Osteoblast (primary cell): ENCODE measurements at places on chromosomes 2 and 18. TPM values are rescaled to one million over a fixed set of nuclear protein-coding genes. Genes with fewer than 3 reads are reported as not detected.

GRCh38 chr18:9092665-9093064 lies 9.8 kb upstream of the NDUFV2 start:
- peak; percentile 23 for DNase-seq

DNA sequence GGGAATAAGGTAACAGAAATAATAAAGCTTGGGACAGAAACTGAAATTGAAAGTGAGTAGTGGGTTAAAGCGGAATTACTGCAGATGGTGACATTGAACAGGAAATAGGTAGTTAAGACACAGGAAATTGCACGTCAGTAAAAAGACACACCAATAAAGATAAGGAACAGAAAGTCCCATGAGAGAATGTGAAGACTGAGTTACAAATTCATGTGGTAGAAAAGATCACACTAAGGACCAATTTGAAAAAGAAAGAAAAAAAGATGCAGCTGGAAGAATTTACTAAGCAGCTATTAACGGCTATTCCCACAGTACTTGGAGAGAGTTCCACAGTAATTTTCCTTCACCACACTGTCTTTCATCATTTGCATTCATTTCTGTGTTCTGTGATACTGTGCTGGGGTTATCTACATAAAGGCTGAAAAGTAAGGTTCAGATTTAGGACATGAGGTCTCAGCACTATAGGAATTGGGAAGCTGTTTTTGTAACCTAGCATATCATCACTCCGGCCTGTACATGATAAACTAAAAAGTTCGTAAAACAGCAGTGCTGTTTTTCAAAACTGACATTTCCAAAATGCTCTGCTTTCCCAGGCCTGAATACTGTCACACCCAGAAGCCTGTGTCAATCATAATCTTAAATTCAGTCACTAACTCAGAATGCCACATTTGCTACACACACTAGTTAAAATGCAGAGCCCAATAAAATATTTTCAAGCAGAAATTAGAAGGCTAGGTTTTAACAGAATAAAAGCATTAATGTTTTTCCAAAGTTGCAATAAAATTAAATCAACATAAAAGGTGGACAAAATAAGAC lies 42.9 kb downstream of the SRBD1 start:
- no peak for DNase-seq

DNA sequence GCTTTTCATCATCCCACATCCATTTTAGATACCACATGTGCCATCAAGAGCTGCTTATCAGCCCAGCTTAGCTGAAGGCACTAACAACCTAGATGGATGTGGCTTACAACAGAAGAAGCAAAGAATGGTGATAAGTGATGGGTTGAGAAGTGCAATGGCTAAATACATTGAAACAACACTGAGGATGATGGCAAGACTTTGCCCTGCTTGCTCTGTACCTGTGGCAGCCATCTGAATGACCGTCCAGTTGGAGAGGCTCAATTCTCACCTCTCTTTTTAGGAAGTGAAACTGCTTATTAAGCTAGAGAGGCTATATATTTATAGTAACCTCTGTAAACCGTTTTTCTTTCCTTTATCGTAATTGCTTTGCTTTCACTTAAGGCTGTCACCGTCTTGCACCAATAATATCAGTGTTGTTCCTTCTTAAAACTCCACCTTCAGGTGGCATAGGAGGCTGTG lies 5.7 kb downstream of the GPATCH11 start:
- DNase-seq: no peak

- DNase-seq: no peak
These were observed 423.1 kb upstream of the POU3F3 start for GRCh38 chr2:104430852-104431251.

GRCh38 chr2:224449212-224450147 lies 47.6 kb upstream of the FAM124B start:
- no peak for DNase-seq

- DNase-seq: no peak
These were observed 25.2 kb upstream of the FAM117B start for GRCh38 chr2:202609381-202610145.

DNA sequence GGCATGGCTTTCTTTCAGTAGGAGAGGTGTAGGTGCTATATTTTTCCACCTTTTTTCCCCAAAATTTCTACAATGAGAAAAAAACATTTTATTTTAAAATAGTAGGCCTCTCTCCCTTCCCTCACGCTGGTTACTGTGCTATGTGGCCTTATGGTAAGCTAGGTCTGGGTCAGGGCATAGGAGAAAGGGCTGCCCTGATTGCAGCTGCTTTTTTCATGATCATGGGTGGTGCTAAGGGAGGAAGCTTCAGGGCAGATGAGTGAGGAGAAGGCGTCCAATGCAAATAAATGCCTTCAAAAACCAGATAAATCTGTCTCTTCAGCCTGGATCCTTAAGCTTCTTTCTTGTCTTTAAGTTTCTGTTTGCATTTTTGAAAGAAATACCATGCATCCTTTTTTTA lies 246.4 kb downstream of the ALPK2 start:
- DNase-seq: no peak

DNA sequence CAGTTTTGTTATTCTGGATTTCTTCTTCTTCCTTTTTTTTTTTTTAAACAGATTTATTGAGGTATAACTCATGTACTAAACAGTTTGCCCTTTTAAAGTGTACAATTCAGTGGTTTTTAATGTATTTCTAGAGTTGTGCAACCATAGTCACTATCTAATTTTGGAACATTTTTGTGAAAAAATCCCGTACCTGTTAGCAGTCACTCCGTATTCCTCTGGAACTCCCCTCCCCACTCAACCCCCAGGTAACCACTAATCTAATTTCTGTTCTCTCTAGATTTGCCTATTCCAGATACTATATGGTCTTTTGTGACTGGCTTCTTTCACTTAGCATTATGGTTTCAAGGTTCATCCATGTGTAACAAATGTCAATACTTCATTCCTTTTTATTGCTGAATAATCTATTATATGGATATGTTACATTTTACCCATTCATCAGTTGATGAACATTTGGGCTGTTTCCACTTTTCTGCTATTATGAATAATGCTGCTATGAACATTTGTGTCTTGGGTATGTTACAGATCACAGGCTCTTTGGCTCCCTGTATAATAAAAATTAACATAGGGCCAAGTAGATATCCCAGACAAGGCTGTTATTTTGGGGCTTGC lies 21.9 kb downstream of the EHBP1 start:
- DNase-seq: no peak

DNA sequence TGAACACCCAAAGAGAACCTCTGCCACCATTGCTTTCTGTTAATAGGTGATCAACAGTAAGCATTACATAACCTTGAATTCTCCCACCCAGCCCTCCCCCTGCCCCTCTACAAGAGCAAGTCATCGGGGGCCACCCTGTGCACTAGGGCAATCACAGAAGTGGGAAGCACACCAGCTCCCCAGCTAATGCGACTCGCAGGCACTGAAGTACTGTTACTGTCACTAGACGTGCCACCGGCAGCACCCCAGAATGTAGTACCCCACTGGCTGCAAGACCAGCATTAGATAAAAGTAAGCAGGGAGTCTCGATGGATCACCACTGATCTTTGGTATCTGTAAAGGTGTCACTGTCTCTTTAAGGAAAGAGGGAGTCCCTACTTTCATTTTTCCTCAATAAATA lies 167.6 kb downstream of the FAM210A start:
- no peak for DNase-seq

- DNase-seq: no peak
These were observed 108.2 kb downstream of the TCF4 start for GRCh38 chr18:55479656-55480420.

DNA sequence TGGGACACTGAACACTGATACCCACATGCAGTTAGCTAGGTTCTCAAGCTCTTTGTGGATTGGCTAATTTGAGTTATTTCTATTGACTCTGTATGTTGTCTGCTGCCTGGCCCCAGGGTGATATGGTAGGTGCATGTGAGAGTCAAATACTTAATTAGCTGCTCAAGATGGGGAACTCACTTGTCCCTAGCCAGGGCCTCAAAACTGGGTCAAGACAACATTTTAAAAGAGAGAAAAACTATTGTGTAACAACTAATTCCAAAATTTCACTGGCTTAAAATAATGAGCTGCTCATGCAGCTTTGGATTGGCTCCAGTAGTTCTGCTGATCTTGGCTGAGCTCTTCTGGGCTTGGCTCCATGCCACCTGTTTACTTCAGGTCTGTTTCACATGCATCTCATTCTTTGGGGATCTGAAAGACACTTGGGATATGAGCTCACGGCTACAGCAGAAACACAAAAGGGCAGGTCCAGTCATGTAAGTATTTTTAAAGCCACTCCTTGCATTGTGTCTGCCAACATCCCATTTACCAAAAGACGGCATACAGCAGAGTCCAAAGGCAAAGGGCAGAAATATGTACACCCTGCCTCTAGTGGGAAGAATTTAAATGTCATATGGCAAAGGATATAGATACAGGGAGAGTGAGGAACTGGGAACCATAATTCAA lies 716.8 kb downstream of the SUCLG1 start:
- no peak for DNase-seq

DNA sequence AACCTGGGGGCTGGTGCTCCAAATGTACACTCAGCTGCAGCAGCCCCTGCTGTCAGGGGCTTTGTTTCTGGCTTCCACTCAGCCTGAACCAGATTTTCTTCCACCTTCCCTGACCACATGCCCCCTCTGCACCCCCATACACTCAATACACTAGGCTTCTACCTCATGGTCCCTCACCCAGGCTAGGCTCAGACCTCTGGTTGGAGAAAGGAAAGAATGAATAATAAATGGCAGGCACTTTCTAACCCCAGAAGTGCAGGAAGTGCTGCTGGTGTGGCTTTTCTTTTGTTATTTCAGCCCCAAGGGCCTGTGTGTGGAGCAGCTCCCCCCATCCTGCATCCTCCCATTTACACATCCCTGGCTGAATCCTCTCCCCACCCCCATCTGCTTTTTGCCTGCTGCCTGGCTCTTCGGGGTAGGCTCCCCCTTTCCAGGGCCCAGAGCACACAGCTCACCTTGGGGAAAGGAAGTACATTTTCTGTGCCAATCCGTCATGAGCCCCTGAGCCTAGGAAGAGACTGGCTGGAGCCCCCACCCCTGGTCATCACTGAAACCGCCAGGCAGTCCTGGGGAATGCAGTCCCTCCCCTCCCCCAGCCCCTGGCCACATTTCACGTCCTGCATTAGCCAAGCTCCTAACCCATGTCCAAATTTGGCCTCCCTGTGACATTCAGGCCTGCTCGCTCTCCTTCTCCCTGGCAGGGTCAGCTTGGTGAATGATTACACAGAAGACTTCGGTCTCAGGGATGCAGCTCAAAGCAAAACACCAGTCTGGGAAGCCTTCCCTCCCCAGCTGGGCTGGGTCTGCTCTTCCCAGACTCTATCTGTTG lies 2.6 kb downstream of the DYSF start:
- DNase-seq: no peak

GRCh38 chr2:185531721-185532120 lies 206.9 kb upstream of the FSIP2 start:
- no peak for DNase-seq

DNA sequence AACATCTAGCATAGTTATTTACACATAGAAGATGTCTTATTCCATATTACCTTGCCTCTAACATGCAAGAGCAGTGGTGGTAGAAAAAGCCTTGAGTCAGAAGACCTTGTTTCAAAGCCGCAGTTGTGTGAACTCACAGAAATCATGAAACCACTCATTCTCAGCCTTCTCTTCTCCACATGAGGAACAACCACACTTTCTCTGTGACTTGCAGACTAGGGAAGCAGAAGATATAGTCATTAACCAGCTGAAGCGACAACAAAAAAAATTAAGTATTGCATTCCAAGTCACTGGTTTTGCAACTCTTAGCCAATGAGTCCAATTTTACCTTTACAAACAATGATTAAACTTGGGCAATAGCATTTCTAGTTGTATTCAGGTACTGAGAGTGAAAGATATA lies 19.0 kb downstream of the TWSG1 start:
- DNase-seq: no peak

DNA sequence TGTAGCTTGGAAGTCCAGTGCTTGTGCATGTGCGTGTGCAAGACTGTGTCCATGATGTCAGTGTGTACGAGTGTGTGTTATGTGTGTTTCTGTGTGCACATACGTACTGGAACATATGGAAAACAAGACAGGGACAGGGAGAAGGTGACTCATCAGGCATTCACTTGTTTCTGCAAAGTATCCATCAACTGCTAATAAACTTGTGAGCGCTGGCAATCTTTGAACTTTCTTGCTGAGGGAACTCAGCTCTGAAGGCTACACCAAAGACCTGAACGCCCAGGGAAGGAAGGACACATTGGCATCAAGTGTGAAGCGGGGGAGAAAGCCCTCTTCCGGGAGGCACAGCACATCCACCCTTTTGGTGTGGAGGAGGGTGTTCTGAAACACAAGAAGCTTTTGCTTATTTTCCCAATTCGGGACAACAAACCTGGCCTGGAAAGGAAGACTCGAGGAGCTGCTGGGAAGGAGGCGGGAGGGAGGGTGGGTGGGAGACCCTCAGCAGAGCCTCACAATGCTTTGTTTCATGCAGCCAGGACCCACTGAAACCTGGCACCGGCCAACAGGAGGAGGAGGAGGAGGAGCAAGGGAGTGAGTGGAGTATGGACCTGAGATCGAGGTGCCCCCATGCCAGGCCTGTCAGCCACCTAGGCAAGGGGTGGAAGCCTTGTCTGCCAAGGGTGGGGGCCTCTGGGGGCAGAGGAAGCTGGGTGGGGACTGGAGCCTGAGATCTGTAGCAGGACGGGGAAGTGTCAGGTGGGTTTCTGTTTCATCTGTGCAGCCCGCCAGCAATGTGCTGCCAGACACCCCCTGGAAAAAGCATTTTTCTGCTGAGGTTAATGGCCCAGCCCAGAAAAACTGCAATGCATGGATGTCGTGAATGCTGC lies 26.8 kb downstream of the SMAD7 start:
- DNase-seq: peak; percentile 81

DNA sequence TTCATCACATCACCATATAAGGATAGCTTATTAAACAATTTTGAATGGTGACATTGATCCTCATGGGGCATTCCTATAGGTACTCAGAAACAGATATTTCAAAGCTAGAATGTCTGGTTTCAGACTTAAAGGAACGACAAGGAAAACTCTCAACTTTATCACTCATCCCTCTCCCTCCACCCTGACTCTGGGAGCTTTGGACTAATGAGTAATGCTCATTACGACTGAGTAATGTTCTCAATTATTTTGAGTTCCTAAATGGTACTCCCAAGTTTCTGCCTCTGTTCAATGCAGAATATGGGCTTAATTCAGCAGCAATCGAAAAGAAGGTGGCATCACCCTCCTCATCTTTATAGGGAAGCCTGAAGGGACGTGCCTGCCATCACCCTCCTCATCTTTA lies 43.4 kb downstream of the RFX8 start:
- DNase-seq: no peak

Gene NEU4
- total RNA-seq: not detected in 2 replicates

Gene ADCYAP1
- not detected in 2 replicates for total RNA-seq

Gene BOLL
- not detected in 2 replicates for total RNA-seq

Gene ALPP
- total RNA-seq: not detected in 2 replicates

Gene LONRF2
- total RNA-seq: under 0.01 TPM in 2 replicates
